ENCODE measurements at places on chromosomes 12 and 14.
A peak's percentile ranks its signal among the peaks of the same experiment; 100 is the strongest.

DNA sequence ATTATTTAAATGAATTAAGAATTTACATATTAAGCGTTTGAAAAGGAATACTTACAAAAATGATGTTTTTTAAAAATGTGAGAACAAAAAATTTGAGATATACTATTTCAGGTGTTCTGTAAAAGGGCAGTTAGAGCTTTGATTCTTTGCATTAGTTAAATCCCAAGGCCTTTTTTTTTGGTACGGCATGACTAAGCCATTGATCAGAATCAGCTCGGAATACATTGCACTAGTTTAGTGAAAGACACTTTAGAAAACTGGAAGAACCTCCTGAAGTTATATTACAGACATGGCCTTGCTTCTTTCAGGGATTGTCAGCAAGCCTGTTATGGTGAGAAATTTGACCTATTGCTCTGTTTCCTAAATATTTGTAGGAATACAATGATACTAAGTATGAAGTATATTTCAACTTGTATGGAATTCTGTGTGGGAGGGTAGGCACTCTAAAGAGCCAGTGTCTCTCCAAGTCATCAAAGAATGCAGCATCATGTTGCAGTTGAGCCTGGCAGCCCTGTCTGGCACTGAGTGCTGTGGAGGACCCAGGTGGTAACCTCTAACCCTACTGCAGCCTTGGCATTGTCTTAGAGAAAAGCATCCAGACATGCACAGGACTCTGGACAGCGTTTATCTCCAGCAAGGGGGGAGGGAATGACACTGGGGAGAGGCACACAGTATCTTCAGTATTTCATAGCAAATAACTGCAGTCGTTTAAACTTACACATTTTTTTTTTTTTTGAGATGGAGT, 1.5 kb downstream of the KLC1 start:
- no peak for DNase-seq

GRCh38 chr14:48805315-48805714, 780.9 kb downstream of the RPS29 start:
- no peak for DNase-seq

DNA sequence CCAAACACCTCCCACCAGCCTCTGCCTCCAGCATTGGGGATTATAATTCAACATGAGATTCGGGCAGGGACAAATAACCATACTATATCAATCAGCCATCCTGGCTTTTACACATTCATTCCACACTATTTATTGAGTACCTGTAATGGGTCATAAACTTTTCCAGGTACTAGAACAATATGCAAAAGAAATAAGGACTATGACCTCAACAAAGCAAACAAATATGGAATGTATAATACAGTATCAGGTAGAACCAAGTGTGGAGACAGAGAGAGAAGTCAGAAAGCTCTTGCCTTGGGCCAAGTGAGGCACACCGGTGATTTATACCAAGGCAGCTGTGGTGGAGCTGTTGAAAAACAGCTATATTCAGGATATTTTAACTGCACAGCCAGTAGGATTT, 116.3 kb downstream of the TSPAN8 start:
- no peak for DNase-seq

DNA sequence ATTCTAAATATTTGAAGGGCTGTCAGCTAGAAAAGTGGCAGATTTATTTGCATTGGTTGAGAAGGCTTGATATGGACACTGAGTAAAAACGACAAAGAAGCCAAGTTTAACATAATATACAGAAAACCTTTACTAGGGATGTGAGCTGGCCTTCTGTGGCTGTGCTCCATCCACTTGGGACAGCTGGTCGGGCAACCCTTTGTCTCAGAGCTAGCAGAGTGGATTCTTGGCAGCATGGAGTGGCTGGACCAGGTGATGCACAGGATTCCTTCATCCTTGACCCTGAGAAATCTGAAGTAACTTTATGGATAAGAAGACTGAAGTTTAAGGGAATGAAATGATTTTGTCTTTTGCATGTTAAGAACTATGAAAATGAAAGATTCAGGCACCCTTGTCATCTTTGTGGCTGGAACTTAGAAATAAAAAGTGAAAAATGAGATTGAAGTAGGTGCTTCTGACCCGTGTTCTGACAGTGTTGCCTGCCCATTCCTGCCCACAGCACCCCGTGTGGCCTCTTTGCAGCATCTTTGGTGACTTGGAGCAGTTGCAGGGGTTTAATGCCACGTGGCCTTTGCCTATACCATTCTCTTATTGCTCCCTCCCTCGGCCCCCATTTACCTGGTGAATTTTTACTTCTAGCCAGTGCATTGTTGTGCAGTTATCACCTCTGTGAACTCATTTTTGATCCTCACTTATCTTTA, 32.6 kb downstream of the PELI2 start:
- DNase-seq = no peak

- DNase-seq = peak; percentile 79
These were observed 1.4 kb upstream of the HMGA2 start for GRCh38 chr12:65822732-65823512.

GRCh38 chr14:22202313-22202712, 386.7 kb downstream of the DAD1 start:
- DNase-seq = no peak

DNA sequence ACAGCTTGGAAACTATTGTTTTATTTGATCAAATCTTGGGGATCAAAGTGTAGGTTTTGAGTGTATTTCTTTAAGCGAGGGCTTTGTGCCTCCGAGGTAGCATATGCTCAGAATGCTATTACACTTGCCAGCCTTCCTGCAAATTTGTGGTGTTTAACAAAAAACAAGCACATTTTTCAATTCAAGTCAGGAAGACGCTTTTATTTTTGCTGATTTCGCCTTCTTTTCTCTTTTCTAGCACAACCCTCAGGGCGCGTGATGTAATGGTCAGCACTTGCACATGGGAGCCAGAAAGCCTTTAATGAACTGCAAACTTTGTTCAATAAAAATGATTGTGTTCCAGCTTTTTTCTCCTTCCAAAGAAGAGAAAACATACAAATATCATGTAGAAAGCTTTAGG, 466.5 kb downstream of the PRKD1 start:
- DNase-seq = no peak

DNA sequence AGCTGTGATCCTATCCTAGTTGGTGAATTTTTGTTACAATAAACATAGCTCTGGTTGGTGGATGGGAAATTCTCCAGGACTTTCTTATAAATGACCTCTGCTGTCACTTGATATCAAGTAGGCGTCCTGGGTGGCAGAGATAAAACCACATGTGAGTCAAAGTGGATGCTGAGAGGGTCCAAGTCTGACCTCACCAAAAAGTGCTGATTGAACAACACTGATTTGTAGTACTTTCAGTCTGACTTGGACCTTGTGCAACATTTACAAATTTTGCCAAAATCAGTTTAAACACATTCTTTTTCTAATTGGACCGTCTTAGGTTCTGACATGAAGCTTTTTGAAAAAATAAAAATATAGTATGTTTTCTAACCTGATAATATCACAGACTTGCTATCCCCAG, 585.6 kb downstream of the GALC start:
- no peak for DNase-seq

GRCh38 chr14:91123201-91123600, 9.3 kb downstream of the DGLUCY start:
- DNase-seq = no peak

DNA sequence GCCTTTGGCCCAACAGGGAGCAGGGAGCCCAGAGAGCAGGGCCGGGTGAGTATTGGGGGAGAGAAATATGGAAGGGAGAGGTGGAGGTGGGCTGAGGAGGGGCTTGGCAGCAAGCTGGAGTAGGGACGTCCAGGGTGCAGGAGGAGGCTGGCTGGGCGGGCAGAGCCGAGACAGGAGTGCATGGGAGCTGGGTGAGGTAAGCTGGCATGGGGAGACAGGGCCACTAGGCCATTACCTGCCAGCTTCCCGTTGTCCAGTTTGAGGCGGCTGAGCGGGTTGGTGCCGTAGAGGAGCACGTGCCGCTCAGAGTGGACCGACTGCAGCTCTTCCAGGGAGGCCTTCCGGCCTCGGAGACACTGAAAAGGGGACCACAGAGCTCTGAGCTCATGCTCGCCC, 18.3 kb downstream of the SLC48A1 start:
- DNase-seq = no peak

GRCh38 chr12:124684496-124684895, 117.1 kb upstream of the NCOR2 start:
- no peak for DNase-seq

DNA sequence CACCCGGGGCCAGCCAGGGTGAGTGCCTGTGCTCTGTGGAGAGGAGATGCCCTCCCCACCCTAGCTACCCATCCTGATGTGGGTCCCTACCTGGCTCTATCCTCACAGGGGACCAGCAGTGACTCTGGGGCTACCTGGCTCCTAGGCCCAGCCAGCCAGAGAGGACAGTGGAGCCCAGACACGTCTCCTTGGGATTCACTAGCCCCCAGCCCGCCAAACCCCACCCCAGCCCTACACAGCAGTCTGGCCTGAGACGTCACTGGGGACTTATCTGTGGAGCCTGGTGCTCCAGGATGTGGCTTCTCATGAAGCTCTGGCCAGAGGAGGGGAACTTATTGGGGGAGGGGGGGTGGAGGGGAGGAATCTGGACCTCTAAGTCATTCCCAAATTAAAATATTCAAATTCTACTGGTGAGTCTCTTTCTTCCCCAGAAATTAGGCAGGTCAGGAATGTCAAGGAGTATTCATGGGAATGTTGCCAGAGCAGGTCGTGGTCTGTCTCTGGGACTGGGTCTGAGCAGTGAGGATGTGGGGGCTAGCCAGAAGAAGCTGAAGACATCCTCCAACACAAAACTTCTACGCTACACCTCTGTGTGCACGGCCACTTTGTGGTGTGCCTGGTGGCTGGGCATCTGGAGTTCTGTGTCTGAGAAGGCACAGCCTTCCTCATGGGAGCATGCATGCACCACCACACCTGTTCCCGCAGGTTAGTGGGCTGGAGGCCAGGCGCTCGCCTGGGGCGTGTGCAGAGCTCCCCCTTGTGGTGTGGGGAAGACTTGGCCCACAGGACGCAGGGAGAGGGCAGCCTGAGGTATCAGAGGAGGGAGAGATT, 2.7 kb downstream of the CMTM5 start:
- peak; percentile 89 for DNase-seq

GRCh38 chr14:73953731-73954130, 3.6 kb downstream of the COQ6 start:
- DNase-seq = no peak

GRCh38 chr12:68470664-68471328, 138.6 kb upstream of the MDM1 start:
- DNase-seq = no peak

GRCh38 chr12:88142610-88142991, 494 bp downstream of the TMTC3 start:
- DNase-seq = peak; percentile 41

DNA sequence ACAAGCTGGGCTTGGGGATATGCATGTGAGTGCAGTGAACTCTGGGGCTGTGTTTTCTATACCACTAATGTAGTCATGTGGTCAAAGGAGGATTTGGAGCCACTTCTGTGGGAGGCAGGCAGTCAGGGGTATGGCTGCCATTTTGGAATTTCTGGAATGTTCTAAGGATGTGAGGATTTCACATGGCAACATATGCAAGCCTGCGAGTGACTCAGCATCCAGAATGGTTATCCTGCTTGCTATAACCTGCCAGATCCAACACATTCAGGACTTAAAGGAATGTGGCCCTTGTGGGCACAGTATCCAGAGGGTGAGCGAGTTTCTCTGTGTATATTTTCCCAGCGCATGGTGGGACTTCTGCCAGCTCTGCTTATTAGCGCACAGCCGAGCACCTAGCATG, 249.2 kb upstream of the PWP1 start:
- DNase-seq = no peak

DNA sequence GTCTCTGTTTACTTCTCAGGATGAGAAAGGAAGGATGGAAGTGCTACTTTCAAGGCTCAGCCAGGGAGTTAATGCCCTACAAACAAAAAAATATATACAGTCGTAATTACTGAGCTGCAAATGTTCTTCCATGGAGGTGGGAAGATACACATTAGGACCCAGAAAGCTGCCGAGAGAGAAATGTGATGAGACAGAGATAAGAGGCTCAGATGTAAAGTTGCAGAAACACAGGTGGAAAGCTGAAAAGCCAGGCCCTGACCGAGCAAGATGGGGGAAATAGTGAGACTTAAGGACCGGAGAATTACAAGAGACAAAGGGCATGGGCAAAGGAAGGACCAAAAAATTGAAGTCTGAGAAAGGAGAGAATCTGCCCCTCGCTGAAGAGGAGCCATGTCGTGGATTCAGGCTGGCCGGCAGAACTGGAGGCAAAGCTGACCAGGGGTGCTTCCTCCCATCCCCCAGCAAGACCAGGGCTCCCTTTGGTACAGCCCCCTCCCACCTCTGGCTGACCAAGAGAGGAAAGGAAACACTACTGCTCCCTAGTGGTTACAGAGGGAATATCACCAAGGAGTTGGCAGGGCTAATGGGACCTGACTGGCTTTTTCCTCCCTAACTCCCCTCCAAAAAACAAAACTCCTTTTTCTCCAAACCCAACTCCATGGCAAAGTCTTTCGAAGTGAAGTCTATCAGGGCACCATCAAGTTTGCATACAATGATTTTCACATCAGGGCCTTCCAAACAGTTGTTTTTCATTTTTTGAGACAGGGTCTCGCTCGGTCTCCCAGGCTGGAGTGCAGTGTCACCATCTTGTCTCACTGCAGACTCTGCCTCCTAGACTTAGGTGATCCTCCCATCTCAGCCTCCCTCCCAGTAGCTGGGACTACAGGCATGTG, 12.1 kb downstream of the ZFHX2 start:
- peak; percentile 79 for DNase-seq

DNA sequence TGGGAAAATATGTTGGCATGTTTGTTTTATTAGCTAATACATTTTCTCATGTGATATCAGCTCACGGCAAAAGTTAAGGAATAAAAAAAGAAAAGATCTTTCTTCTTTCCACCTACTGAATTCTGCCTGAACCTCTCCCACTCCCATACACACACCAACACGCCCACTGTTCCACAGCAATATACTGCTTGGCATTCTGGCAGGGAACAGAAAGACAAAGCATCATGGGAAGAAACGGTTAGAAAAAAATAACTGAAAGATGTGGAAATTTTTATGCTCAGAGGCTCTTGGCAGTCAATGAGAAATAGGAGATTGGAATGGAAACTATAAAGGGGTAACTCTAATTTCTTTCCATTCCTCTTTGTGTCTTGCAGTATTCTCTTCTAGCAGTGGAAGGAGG, 268.5 kb downstream of the FOXG1 start:
- DNase-seq = no peak

- peak; percentile 73 for DNase-seq
These were observed 54.6 kb downstream of the NCOR2 start for GRCh38 chr12:124512667-124513296.
